Activated CD4-positive, CD25-positive, alpha-beta regulatory T cell treated with anti-CD3 and anti-CD28 coated beads, Interleukin-2, amount 50 U/mL, for 72 hours (primary cell): ENCODE measurements at places on chromosomes 16 and 17.
A peak's percentile ranks its signal among the peaks of the same experiment; 100 is the strongest.

GRCh38 chr16:4892361-4893102 lies 44.4 kb downstream of the PPL start:
- no peak for DNase-seq

DNA sequence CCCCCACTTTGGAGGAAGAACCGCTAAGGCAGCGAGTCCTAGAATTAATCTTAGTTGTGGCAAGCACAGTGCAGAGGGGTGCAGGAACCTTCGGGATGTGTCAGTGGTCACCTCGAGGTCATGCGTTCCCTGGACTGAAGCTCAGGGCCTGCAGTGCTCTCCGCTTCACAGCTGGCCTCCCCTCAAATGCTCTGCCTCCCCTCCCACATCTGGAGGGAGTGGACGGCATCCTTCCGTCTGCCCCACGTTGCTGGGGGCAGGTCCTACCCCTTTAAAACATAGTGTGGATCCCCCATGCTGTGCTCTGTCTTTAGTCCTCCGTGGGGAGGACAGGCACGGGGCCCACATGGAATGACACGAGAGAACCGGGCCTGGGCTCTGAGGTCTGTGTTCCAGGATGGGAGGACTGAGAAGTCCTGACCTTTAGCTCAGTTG lies 99.5 kb upstream of the CDC42EP4 start:
- DNase-seq: no peak

- DNase-seq: no peak
Observed at GRCh38 chr17:49913226-49914095, 55.5 kb upstream of the DLX4 start.

- no peak for DNase-seq
Observed at GRCh38 chr17:46929413-46929812, 6.5 kb downstream of the GOSR2 start.

DNA sequence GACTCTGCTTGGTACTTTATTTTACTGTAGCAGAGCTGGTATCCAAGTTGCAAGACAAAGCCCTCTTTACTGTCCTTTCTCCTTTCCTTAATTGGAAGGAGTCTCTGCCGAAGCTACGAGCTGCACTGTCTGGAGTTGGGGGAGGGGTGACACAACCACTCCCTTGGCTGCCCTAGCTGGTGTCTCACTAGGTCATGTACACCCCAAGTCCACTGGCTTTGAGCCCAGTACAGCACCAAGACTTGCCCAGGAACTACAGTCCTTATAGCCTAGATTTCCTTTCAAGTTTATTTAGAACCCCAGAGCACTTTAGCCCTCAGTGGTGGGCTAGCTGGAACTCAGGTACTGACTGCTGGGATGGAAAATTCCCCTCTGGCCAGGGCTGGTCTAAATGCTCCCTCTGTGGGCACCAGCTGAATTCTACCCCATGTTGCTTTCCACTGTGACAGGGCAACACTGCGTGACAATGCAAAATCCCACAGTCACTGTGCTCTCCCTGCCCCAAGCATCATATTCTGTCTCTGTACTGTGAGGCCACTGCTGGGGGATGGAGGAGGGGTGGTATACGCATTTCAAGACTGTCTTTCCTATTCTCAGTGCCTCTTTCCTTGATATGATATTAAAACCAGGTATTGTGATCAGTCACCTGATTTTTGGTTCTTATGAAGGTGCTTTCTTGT lies 18.4 kb downstream of the EFCAB5 start:
- DNase-seq: no peak

DNA sequence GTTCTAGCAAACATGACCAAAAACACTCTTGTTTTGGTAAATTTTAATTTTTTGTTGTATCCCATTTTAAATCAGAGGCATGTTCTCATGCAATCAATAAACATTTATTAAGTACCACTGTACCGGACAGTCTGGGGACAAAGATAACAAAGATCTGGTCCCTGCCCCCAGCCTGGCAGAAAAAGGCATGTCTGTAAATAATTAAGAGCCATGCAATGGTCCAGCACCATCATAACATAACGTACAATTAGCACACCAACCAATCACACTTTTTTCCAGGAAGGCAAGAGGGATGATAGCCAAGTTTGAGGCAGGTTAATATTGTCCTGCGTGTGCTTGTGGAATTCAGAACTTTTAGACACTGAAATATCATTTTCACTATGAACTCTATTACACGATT lies 3.5 kb downstream of the KCNJ16 start:
- DNase-seq: no peak

DNA sequence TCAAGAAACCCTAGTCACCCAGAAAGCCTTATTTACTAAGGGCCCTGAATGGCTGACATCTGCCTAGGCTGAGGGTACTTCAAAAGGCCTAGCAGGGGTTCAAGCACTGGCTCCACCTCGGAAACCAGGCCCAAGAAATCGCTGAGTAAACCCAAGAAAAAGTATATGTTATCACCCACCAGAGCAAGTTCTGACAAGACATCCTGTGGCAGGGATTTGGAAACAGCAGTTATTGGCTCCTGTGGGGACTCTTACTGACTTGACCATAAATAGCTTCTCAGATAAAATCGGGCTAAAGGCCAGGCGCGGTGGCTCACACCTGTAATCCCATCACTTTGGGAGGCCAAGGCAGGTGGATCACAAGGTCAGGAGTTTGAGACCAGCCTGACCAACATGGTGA lies 12.2 kb downstream of the ATP6V0D1 start:
- no peak for DNase-seq

GRCh38 chr16:87489434-87490045 lies 3.3 kb downstream of the ZCCHC14 start:
- DNase-seq: no peak

- DNase-seq: no peak
Observed at GRCh38 chr16:30054451-30054850, 11.1 kb upstream of the ALDOA start.

DNA sequence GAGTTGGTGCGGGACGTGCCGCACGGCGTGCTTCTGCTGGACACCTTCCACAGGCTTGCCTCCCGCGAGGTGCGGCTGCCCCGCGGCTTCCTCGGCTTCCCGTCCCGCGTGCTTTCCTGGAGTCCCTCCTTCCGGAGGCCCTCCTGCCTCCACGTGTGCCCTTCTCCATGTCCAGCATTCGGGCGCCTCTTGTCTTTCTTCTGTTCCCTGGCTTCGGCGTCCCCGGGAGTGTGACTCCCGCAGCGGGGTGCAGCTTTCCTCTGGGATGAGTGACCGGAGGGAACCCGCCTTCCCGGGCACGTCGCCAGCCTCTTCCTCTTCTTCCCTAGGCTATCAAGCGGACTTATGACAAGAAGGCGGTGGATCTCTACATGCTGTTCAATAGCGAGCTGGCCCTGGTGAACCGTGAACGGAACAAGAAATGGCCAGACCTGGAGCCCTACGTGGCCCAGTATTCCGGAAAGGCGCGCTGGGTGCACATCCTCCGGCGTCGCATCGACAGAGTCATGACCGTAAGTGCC lies 23.0 kb downstream of the DNAH2 start:
- DNase-seq: no peak

GRCh38 chr17:14622615-14623101 lies 321.8 kb downstream of the HS3ST3B1 start:
- DNase-seq: no peak

DNA sequence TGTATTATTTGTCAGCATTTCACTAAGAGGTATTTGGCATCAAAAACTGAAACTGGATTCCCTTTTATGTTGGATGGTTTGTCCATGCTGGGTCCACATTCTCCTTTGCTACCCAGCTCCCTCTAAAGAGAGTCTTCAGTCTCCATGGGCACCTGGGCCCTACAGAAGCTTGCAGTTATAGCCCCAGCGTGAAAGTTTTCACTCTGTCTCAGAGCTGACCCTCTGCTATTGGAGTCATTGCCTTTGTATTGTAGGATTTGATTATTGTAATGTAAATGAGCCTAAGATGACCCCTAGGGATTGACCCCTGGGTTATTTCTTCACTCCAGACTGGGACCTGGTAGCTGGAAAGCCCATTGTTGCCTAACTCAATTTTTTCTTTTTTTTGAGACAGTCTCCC lies 1026.5 kb upstream of the EEF2KMT start:
- DNase-seq: no peak

DNA sequence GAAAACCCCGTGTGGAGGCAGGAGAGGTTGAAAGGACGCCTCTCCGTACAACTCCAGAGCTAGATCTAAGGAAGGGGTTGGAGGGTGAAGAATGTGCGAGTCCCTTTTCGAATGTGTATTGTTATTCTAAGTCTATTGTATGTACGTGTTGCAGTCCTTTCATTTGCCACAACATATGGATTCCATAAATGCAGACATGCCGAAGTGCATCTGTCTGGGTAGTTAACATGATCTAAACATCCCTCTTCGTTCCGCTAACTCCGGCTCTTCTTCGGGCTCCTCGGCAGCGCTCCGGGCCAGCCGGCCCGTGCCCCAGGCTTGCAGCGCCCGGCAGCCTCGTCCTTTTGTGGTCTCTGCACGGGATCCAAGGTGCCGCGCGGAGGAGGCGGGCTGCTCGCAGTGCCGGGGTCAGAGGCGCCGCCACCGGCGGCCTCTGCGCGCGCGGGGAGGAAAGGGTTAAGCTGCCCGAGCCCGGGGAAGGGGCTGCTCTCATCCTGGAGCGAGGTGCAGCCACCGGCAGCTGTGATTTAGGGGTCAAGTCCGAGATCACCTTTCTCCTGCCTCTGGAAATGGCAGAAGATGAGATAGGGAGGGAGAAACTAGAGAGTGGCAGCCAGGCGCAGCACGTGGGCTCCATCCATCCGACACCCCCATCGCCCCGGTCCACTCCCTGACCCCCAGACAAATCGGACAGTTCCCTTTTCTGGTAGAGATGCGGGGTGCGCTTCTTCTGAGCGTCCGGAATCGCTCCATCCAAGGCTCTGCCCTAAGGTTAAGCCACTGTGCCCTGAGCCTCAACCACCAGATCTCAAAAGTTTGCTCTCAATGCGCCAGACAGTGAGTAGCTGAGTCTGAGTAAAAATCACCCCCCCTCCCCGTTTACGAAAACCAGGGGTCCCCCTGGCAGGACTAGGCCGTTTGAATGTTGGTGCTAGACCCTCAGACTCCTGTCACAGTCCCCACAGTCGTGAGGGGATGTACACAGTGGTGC lies 15.1 kb upstream of the ZFHX3 start:
- DNase-seq: no peak

- DNase-seq: no peak
Observed at GRCh38 chr16:54927125-54928015, 3.3 kb upstream of the IRX5 start.

DNA sequence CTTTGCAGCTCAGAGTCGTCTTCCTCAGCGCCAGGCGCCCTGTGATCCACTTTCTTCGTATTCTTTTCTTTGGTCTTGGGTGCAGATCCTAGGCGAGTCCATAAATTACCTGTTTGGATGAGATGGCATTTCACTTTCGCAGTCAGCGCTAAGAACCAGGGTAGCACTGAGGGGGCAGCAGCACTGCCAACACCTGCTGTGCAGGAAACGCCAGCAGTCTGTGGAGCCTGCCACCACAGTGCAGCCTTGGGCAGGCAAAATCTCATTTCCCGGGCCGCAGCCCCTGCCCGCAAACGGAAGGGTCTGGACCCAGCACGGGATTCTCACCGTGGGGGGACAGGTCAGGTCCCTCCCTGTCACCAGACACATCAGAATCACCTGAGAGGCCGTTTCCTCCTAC lies 12.2 kb upstream of the ITGAE start:
- no peak for DNase-seq

DNA sequence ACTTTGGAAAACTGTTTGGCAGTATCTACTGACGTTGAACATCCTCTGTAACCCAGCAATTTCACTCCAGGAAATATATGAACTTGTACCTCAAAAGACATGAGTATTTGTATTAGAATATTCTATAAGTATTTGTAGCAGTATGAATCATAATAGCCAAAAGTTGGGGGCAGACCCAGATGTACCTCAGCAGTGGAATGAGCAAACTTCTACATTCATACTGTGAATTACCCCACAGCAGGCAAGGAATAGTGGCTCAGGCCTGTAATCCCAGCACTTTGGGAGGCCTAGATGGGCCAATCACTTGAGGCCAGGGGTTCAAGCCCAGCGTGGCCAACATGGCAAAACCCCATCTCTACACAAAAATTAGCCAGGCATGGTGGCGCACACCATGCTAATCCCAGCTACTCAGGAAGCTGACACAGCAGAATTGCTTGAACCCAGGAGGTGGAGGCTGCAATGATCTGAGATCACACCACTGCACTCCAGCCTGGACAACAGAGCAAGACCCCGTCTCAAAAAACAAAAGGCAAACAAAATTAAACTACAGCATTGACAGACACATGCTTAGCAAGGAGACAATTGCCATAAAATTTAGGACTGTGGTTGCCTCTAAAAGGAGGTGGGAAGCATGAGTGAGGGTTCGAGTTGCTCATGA lies 11.2 kb upstream of the HELZ start:
- no peak for DNase-seq

- no peak for DNase-seq
Observed at GRCh38 chr17:62167076-62167475, 102.0 kb upstream of the MED13 start.

DNA sequence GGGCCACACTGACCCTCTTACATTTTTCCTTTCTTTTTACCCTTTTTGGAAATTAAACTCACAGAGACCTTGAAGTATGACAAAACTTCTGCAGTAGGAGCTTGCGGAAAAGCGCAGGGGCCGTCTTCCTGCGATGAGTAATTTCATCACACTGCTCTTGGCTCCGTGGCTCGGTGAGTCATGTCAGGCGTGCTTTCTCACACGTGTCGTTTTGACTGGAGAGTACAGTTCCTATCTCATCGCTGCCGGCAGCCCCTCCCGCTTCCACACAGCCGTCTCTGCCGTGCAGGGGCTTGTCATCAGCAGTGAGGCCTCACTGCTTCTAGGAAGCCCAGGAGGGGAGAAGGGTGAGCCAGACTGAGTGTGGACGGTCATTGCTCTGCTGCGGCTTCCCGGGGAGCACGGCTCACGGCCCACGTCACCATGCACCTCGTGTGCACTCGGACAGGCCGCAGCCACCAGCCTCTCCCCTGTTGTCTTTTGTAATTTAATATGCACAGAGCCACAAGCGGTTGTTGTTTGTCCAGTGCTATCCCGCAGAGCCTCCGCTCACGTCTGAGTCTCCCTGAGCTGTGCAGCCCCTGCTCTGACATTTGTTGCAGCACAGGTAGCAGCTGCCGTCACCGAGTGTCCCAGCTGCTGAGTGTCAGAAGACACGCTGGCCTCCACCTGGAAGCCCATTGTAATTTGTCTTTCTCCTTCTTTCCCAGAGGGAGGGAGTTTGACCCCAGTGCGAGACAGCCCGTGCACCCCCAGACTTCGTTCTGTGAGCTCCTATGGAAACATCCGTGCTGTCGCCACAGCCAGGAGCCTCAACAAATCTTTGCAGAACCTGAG lies 99.4 kb upstream of the CHMP6 start:
- DNase-seq: peak; percentile 84

GRCh38 chr16:635573-636205 lies 416 bp downstream of the METTL26 start:
- no peak for DNase-seq

- no peak for DNase-seq
Observed at GRCh38 chr16:22618842-22619241, 108.2 kb downstream of the NPIPB5 start.

GRCh38 chr16:11084484-11084875 lies 140.1 kb downstream of the CLEC16A start:
- DNase-seq: no peak

GRCh38 chr17:45325810-45326209 lies 9.0 kb upstream of the MAP3K14 start:
- no peak for DNase-seq

- DNase-seq: no peak
Observed at GRCh38 chr16:68389006-68389405, 59.3 kb downstream of the SMPD3 start.
